CD4-positive, alpha-beta T cell treated with Interleukin-15 for 4 hours (primary cell): ENCODE measurements at places on chromosomes 12 and 14.

- no peak for DNase-seq
Observed at GRCh38 chr12:131006036-131006735, 52.5 kb downstream of the ADGRD1 start.

DNA sequence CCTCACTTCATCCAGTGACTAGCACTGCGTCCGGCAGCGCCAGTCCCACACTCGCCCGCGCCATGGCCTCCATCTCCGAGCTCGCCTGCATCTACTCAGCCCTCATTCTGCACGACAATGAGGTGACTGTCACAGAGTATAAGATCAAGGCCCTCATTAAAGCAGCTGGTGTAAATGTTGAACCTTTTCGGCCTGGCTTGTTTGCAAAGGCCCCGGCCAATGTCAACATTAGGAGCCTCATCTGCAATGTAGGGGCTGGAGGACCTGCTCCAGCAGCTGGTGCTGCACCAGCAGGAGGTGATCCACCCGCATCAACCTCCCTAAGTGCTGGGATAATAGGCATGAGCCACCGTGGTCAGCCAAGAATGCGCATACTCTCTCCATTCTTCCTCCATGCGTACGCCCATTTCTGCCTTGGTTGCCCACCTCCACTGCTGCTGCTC is 59.9 kb downstream of the IRF2BPL start:
- DNase-seq = no peak

DNA sequence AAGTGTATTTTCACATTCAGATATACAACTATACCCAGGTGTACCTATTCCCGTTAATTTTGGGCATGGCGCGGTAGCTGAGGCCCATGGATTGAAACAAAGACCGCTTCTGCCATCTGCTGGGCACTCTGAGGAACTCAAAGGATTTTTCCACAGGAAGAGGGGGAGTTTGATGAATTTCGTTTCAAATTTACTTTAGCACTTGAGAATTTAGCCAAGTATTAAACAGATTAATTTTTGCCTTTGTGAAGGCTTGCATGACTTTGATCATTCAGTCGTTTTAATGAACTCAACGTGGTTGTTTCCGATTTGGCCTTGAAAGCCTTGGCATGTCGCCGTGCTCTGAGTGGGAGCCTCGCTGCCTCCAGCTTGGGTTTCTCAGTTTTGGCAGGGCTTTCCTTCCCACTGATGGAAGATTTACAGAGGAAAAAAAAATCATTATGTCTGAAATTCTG is 153.2 kb upstream of the DDHD1 start:
- peak; percentile 28 for DNase-seq

- no peak for DNase-seq
Observed at GRCh38 chr14:100810861-100811461, 15.0 kb upstream of the MEG3 start.
